Stimulated activated CD8-positive, alpha-beta memory T cell treated with anti-CD3 and anti-CD28 coated beads, Interleukin-4, amount 100 ng/mL, for 48 hours (primary cell): ENCODE measurements at places on chromosomes 1 and 21.
A peak's percentile ranks its signal among the peaks of the same experiment; 100 is the strongest.

DNA sequence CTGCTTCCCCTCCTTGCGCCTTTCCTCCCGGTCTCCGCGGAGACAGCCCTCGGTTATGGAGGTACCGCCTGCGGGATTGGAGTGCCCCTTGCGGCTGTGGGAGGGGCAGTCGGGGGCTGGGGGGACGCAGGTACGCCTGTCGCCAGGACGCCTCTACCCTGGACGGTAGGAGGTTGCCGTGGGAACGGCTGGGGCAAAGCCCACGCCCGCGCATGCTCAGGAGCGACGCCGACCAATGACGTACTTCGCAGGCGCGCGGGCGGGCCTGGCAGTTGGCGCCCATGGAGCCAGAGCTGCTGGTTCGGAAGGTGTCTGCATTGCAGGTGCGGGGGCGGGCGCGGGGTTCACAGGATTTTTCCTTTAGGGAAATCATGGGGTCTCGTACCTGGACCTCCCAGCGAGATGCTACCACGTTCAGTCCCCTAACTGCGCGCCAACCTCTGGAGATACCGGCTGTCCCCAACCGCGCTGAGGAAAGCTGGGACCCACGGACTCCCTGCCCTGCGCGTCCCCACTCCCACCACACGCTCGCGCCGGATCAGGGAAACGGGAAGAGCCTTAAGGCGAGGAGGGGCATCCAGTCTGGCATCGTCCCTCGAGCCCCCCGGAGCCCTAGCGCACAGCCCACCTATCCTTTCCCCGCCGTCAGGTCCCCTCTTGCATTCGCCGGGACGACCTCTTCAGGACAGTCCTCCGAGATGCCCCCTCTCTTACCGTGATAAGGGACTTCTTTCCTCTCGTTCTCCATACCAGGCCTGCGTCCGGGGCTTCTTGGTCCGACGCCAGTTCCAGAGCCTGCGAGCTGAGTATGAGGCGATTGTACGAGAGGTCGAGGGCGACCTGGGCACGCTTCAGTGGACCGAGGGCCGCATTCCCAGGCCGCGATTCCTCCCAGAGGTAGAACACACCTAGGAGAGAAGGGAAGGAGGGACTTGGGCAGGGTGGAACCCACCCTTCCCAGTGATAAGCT is at the start of gene IQCC:
Gene IQCC, plus strand, starts transcription at position 271 of the 970 bp plus-strand sequence. Its CDS starts 11 bp downstream, at position 282.
- peak; percentile 91 for DNase-seq

DNA sequence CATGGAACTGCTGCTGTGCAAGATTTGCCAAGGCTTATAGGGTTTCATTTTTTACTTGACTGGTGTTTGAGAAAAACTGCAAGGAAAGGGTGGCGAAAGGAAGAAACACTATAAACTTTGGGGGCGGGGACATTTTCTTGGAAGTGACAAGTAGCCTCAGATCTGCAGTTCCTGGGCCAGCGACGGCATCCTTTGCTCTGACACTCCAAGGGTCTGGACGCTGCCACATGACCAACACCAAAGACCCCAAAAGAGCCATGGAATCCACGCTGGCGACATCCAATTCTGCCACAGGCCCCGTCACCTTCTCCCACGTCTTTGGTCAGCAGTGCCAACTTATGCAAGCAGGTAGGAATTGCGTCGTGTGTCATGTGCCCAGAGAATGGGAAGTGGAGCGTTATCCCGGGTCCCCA is 193.4 kb downstream of the PRDM2 start:
- DNase-seq = no peak

DNA sequence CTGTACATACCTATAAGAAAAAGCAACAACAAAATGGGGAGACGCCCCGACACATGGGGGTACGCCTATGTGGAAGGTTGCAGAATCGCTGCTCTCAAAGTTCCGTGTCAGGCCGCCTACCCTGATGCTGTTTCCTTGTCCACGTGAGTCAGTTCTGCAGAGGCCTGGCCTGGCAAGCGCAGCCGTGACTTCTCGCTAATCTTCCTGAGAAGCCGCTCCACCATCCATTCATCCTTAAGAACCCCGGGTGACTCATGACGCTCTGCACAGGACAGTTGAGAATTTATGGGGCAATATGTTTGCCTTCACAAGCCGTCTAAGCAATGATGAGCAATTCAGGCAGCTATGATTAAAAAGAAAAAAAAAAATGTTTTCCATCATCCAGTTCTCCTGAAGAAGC is 122.3 kb upstream of the TMPRSS2 start:
- no peak for DNase-seq

DNA sequence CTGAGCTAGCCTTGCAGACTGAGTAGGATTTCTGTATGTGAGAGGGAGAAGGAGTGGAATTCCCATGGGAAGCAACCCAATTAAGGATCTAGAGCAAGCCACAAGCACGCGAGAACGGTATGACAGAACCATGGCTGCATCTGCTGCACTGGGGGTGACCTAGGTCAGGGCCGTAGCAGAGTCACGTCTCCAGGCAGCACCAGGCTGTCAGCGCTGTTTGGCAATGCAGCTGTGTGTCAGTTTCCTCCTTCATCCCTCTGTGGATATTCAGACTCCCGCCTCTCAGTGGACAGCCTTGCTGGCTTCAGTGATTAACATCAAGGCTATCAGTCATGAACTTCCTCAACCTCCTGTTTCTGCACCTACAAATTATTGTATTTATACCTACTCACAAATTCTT is 118.1 kb upstream of the PPP2R5A start:
- DNase-seq = no peak

GRCh38 chr1:116585886-116586285 is 15.1 kb upstream of the CD58 start:
- no peak for DNase-seq

GRCh38 chr1:244054247-244054923 is 3.3 kb downstream of the ZBTB18 start:
- DNase-seq = no peak

DNA sequence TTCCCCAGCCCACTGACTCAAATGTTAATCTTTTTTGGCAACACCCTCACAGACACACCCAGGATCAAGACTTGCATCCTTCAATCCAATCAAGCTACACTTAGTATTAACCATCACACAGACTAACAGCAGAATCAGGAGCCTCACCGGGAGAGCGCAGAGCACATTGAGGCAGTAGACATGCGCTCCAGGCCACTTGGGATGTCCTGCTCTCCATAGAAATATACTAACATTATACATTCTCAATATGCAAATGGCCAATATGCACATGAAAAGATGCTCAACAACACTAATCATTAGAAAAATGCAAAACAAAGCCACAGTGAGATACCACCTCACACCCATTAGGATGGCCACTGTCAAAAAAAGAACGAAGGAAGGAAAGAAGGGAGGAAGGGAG is 135.0 kb upstream of the KCNE2 start:
- no peak for DNase-seq

- no peak for DNase-seq
Observed at GRCh38 chr21:29152916-29153315, 22.5 kb downstream of the MAP3K7CL start.

- DNase-seq = no peak
Observed at GRCh38 chr1:225504776-225505175, 76.9 kb upstream of the LBR start.

DNA sequence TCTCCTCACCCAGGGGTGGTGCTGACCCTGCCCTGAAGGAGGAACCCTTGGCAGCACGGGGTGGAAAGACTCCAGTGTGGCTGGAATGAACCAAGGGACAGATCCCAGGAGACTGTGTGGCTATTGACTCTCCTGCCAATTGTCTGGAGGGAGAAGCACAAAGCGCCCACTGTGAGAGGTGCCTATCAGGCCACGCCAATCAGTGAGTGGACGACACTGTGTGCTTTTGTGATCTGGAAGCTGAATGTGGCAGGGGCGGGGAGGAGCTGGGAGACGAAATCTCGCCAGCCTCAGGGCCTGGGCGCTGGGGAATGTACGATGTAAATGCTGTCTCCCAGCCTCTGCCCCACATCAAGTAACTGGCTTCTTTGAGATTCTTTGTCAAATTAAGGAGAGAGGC is 167.1 kb downstream of the ZBTB18 start:
- DNase-seq = no peak

DNA sequence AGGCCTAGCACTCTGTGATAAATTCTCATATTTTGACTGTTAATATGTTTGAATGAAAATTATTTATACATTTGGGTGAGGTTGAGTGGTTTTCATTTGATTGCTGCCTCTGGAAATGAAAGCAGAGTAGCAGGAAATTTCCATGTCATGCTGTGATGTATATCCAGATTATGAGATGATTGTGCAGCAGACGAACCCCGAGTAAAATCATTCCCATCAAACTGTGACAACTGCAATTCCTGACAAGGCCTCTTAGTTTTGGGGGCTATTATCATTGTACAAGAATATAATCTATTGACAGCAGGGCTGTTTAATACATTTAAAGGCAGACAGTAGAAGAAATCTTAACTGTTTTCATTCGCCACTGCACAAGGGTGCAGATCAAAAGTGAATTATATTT is 134.8 kb downstream of the ATG4C start:
- no peak for DNase-seq

GRCh38 chr1:206655471-206655882 is 20.1 kb downstream of the DYRK3 start:
- no peak for DNase-seq

- no peak for DNase-seq
Observed at GRCh38 chr1:156388174-156389137, 19.4 kb downstream of the RHBG start.

GRCh38 chr1:156490401-156491032 is 10.1 kb downstream of the MEF2D start:
- no peak for DNase-seq

DNA sequence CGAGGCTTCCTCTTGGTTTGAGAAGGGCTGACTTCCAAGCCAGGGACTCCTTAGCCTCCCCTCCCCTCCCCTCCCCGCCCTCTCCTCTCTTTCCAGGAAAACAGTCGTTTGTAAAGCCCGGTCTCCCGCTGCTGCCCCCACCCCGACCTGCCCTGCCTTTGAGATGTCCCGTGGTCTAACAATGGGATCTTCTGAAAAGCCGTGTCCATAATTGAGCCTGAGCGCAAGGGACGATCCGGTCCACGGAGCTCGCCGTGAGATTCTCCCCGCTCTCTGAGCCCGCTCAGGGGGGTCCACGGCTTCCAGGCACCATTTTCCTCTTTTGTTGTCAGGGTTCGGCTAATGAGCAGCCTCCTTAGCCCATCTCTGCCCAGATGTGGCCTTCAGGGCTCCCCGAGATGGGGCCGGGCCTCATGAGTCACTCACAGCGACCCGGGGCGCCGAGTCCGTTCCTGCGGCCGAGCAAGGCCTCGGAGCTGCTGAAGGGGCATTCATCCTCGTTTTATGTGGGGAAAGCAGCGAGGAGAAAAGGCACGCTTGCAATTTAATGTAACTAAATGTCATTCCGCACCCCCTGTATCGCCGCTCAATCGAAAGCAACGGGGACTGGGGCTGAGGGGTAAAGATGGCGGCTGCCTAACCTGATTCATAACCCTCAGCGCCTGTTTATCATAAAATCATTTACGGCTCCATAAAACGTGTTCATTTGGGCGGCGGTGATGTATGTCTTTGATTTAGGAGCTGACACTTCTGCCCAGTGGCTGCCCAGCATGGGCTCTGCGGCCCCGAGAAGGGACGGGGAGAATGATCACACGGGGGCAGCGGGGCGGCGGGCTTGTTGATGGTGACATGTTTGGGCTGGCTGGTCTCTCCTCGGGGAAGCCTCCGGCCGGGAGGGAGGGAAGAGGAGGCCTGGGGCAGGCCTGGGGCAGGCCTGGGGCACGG is 232.6 kb upstream of the C1orf174 start:
- DNase-seq = no peak

GRCh38 chr1:35605071-35605866 is 32.2 kb downstream of the TFAP2E start:
- no peak for DNase-seq

DNA sequence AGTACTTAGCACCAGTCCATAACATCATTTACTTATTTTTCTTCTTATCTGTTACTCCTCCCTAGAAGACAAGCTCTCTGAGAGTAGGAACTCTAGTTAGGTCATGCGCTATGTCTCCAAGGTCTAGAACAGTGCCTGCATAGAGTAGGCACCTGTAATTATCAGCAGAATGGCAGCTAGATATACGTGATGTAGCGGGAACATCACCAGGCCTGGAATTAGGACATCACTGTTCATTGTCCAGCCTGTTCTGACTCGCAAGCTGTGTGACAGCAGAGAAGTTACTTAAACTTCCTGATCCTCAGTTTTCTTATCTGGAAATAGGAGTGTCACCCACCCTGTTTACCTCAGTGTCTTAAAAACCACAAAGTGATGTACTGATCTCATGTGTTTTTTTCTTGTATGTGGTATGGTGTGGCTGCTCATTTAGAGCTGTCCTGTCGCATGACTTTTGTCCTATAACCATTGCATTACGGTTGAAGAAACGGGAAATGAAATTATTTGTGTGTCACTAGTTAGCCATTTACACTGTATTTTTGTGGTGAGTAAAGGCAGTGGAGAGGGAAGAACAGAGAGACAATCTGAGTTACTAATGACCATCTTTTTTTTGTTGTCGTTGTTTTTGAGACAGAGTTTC is 37.1 kb upstream of the EXO1 start:
- DNase-seq = no peak

GRCh38 chr1:26358411-26359384 is 4.8 kb upstream of the CRYBG2 start:
- DNase-seq = peak; percentile 76

GRCh38 chr1:110118636-110119396 is 6.6 kb downstream of the UBL4B start:
- DNase-seq = peak; percentile 47

- DNase-seq = no peak
Observed at GRCh38 chr1:48693674-48694320, 82.9 kb downstream of the BEND5 start.

DNA sequence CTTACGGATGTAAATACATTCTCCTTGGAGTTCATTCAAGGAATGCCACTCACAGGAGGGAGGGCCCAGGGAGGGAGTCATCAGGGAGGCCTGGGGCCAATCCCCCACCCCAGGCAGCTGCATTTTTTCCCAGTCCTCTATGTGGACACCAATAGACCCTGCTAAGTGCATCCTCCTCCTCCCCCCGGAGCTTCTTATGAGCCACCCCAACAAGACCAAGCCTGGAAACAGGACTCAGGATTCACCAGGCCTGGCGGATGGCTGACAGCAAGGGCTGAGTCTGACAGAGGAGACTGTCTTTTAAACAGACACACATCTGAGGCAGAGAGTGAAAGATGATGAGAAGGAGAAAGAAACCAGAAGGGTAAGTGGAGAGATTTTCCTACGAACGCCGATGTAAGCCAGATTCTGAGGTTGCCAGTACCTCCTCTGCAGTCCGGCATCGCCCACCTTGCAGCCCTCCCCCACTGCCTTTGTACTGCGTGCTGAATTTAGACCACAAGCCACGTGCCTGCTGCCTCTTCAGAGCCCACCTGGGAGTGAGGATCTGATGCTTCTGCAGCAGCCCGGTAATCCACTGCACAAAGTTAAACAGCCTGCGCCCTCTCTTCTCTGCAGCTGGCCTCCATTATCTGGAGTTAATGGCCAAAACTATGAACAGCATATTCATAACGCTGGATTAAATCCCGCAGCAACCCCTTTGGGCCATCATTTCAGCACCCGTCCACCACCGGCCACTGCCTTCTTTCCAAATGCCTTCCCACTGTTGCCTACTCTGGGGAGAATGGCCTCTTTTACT is 17.6 kb upstream of the SFPQ start:
- no peak for DNase-seq

DNA sequence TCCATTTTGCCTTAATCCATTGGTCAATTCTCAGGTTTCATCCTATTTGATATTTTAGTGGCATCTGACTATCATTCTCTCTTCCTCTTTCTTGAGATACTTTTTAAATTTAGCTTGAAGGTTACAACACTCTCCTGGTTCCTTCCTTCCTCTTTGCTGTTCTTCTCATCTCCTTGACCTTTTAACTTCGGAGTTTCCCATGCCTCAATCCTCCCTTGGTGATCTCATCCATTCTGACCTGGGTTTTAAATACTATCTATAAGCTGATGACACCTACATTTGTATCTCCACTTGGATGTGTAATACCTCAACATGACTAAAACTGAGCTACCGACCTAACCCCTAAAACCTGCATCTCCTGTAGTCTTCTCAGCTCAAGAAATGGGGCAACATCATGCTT is 4.8 kb upstream of the ZNF687 start:
- no peak for DNase-seq
